ENCODE measurements at places on chromosomes 2 and 18. TPM values are rescaled to one million over a fixed set of nuclear protein-coding genes. Genes with fewer than 3 reads are reported as not detected.
A peak's percentile ranks its signal among the peaks of the same experiment; 100 is the strongest.

Gene QPCT
- total RNA-seq = 0.51 TPM

- DNase-seq = no peak
These were observed 164.8 kb upstream of the KLHL14 start for GRCh38 chr18:32937597-32937996.

Gene TEX44
- not detected for total RNA-seq

Gene CIDEA
- total RNA-seq = not detected

Gene AMER3
- not detected for total RNA-seq

- DNase-seq = no peak
These were observed 44.0 kb downstream of the STEAP3 start for GRCh38 chr2:119267604-119268003.

- no peak for DNase-seq
These were observed 558.0 kb downstream of the STK39 start for GRCh38 chr2:167689444-167689843.

Gene EVX2
- total RNA-seq = not detected

Gene MEP1B
- not detected for total RNA-seq

- no peak for DNase-seq
These were observed 154.7 kb downstream of the CHST9 start for GRCh38 chr18:27030421-27030820.

Gene CCDC150
- 14.6 TPM for total RNA-seq

DNA sequence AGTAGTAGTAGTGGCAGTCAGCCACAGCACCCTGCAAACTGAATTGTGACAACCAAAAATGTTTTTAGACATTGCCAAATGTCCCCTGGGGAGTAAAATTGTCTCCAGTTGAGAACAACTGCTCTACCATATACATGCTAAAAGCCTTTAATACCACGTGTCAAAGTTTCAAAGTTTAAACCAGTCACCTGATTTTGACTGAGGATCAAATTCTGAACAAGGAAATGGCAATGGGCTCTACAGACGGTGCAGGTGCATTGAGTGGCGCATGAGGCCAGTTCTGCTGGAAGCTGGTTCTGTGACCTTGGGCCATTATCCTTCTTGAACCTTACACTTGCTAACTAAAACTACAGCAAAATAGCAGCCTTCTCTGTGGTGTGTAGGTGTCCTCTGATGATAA is 85.0 kb downstream of the LIPG start:
- no peak for DNase-seq

Gene IL37
- not detected for total RNA-seq

Gene VSNL1
- not detected for total RNA-seq

Gene CD8B2
- total RNA-seq = 0.11 TPM

DNA sequence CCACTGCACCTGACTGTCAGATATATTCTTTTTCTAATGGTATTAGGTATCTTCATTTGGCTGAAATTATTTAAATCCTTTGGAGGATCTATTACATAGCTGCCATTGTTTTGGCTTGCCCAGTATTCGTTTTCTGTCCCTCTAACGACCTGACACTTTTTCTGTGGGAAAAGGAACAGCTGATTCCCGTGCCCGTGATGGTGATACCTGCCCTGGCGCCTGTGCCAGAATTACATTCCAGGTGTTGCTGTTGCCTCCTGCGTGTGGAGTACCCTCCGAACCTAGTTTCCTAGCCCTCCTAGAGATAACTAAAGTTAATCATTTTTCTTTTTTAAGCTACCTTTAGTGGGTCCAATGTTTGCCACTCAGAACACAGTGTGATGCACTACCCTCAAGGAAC is 14.0 kb downstream of the HOXD1 start:
- DNase-seq = no peak

- no peak for DNase-seq
These were observed 34.0 kb upstream of the COL3A1 start for GRCh38 chr2:188940171-188940570.

Gene SCN9A
- total RNA-seq = not detected

Gene ATP6V1C2
- not detected for total RNA-seq

DNA sequence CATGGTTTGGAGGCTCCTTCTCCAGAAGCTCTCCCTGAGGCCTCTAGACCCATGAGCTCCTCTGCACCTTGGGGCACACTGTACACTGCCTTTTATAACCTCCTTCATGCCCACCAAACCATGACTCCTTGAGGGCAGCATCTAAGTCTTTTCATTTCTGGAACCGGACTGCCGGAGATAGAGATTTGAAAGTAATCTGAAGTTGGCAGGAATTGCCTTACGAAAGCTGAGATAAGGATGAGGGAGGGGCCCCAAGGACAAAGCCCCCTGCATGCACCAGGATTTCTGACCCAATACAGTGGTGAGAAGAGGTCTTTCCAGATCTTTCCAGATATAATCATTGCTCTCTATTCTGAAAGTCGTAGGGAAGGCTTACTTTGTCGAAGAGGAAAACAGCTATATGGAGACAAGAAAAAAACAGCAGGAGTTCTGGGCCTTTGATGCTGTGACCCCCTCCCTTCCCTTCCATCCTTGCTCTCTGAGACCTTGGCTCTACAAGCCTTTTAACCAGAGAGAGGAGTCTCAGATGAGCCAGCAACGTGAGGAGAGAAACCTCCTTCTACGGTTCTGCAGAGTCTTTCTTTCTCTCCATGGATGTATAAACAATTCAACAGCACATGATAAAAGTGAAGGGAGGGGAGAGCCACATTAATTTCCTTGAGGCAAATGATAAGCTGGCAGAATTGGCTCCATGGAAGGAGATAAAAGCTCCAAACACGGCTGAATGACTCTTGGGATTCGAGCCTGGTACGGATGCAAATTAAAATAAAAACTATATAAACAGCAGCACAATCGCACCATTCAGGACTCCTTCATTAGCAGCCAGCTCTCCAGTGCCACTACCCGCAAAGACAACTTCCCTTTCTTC is 88.0 kb upstream of the RTN4 start:
- DNase-seq = no peak

DNA sequence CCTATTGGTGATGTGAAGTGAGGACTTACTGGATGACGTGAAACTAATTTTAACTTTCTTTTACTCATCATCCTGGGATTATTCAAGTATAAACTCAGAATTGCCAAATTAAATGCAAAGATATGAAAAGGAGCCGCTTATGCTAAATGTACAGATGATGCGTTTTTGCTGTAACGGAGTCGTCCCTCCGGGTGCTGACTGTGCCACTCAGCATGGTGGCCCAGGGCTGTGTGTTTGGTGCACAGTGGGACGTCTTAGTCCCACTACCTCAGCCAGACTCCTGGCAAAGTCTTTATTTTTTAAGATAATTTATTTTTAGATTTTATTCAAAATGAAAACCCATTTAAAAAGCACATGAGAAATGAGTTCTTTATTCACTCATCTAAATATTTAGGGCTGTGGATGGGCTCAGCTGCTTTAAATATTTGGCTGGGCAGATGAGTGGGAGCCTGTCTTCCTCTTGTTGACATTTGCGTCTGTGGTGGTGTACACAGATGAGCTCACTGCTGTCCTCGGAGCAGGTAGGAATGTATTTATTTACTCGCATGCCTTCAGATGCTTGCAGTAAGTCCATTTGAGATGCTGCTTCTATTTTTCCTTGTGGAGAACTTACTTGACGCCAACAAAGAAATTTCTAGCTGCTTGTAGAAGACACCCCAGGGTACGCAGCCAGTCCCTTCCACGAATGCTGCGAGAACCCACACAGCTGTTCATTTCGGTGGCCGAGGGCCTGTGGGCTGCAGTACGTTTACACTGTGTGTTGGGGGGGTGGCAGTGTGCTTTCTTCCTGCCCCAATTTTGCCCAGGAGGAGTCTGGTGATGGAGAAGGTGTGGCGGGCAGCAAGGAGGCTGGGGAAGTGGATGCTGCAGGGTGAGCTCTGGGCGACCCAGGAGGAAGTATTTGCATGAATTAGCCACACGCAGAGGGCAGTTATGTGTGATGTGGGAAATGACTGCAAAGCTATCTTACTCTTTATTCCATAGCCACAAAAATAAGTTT is 105.0 kb downstream of the AGAP1 start:
- DNase-seq = no peak

DNA sequence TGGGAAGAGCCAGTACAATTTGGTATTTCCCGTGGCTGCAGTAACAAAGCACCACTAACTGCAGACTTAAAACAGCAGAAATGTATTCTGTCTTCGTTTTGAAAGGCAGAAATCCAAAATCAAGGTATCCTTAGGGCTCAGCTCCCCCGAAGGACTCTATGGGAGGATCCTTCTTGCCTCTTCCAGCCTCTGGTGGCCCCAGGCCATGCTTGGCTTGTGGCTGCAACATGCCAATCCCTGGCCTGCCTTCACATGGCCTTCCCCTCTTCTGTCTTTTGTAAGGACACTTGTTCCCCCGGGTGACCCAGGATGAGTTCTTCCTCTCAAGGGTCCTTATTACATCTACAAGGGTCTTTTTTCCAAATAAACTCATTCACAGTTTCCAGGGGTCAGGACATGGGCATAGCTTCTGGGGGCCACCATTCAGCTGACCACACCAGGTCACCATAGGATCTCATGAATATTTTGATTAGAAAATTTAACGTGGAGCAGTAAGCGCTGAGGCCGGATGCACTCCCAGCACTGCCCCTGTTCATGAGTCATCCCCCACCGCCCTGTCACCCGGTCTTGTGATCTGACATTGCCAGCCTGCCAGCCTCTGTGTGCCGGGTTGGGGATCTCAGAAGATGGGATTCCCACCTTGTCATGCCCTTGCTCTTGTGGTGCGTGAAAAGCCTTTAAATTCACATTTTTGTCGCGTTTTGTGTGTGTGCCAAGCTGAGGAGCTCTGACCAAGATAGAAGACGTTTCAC is 61.2 kb upstream of the B3GNT7 start:
- DNase-seq = no peak

DNA sequence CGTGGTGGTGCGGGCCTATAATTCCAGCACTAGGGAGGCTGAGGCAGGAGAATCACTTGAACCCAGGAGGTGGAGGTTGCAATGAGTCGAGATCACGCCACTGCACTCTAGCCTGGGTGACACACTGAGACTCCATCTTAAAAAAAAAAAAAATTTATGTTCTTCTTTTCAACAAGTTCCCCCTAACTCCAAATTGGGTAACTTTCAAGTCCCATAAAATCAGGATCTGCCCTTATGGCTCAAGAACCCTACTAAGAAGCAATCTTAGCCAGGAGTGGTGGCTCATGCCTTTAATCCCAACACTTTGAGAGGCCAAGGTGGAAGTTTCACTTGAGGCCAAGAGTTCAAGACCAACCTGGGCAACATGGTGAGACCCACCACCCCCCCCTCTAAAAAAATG is 30.3 kb upstream of the TLK1 start:
- DNase-seq = no peak

- DNase-seq = no peak
These were observed 60.5 kb downstream of the SMCHD1 start for GRCh38 chr18:2715990-2716389.

DNA sequence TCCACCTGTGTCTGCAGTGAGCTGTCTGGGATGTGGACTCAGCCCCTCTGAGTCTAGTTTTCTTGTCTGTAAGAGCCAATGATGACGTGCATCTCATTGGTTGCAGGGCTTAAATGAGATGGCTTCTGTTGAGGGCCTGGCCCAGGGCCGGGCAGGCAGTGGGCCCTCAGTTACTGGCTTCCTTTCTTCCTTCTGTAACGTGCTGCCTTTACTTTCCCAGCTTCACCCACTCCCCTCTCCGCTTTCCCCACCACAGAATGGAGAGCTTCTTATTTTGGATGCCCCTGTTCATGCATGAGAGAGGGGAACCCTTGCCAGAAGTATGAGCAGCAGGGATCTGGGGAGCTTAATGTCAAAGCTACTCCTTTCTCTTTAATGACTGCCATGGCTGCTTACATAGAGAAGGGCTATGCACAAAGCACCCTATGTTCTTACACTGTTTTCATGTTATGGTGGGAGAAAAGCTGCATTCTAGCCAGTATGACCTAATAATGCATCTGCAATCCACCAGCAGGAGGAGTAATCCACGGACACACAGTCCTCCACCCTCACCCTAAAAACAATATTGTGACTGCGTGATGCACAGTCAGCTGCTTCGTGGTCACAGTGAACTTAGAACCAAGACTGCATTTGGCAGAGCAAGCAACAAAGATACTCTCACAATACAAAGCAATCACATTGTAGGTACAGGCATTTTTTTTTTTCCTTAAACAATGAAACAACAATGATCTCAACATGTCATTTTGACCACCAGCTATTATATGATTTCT is 37.2 kb downstream of the CREG2 start:
- DNase-seq = no peak

Gene DYNAP
- total RNA-seq = not detected

GRCh38 chr2:38187541-38188011 is 111.6 kb upstream of the CYP1B1 start:
- no peak for DNase-seq

- no peak for DNase-seq
These were observed 201.2 kb downstream of the SUCLG1 start for GRCh38 chr2:84257831-84258230.

GRCh38 chr18:51251625-51252024 is 54.1 kb upstream of the MEX3C start:
- no peak for DNase-seq

DNA sequence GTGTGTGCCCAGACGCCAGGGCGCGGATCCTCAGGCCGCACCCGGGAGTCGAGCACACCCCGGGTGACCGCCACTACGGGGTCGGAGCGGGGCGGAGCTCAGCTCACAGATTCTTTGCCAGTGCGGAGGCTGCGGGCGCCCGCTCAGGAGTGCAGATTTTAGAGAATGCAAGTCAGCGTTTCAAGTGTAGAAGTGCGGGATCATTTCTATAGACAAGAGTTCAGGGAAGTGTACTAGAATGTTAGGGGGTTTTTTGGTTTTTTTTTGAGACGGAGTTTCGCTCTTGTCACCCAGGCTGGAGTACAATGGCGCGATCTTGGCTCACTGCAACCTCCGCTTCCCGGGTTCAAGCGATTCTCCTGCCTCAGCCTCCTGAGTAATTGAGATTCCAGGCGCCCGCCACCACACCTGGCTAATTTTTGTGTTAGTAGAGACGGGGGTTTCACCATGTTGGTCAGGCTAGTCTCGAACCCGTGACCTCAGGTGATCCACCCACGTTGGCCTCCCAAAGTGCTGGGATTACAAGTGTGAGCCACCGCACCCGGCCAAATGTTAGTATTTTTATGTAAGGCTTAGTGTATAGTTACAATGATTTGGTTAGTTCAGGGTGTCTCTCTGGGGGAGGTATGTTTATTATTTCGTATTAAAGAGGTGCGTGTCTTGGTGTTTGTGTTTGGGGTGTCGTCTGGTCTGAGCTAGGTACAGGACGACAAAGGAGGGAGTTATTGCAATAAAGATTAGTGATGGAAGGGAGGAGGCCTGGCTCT is 619 bp upstream of the FAM168B start:
- peak; percentile 43 for DNase-seq

DNA sequence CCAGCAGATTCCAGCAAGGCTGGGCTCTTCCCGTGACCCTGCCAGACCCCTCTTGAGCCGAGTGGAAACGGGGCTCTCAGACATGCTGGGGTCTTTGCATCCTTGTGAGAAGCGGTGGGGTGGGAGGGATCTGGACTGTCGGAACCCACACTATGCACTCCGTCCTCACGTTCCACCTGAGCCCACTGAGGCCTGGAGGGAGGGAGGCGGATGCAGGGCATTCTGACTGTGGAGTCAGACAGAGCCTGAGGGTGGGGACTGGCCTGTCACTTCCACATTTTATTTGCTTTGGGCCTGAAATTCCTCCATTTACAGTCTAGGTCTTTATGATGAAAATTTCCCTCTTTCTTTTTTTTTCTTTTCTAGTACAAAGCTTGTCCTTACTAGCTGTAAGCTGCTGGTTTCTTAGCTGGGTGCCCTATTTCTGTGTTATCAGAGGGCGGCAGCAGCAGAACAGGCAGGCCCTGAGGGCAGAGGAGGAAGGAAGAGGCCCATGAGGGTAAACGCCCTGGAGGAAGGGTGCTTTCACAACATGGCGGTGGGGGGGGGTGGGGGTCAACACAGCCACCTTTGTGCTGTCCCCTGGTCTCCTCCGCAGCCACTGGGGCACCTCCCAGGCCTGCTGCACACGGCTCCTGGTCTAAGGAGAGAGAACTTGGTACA is 373.5 kb upstream of the MYT1L start:
- no peak for DNase-seq
